Stimulated activated CD4-positive, alpha-beta T cell treated with anti-CD3 and anti-CD28 coated beads, Interleukin-12 subunit alpha, Interleukin-12 subunit beta, amount 100 ng/mL, for 48 hours (primary cell): ENCODE measurements at places on chromosomes 2 and 18.

GRCh38 chr2:15300624-15301573 lies 260.2 kb downstream of the NBAS start:
- no peak for DNase-seq

- DNase-seq: no peak
These were observed 116.2 kb downstream of the RND3 start for GRCh38 chr2:150371044-150371818.

- DNase-seq: no peak
These were observed 1345.1 kb downstream of the SUCLG1 start for GRCh38 chr2:83113953-83114352.

- DNase-seq: no peak
These were observed 21.2 kb downstream of the TRAF3IP1 start for GRCh38 chr2:238341536-238341935.

GRCh38 chr2:116724550-116724949 lies 1089.9 kb upstream of the DDX18 start:
- DNase-seq: no peak
